GM13977 (cell line): ENCODE measurements at places on chromosomes 16 and 17.

DNA sequence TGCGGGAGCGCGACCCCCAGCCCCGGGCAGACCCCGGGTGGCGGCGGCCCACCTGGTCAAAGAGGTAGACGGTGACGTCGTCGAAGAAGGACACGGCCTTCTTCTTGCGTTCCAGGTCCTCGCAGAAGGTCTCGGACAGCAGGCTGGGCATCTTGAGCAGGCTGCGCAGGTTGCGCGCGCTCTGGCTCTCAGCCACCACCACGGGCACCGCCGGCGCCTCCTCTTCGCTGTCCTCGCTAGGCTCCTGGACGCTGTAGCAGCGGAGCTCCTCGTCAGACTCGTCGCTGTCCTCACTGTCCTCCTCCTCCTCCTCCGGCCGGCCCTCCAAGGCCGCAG lies 45.2 kb upstream of the PVALEF start:
- no peak for DNase-seq

- no peak for DNase-seq
These were observed 2.6 kb downstream of the JMJD6 start for GRCh38 chr17:76723812-76724211.

DNA sequence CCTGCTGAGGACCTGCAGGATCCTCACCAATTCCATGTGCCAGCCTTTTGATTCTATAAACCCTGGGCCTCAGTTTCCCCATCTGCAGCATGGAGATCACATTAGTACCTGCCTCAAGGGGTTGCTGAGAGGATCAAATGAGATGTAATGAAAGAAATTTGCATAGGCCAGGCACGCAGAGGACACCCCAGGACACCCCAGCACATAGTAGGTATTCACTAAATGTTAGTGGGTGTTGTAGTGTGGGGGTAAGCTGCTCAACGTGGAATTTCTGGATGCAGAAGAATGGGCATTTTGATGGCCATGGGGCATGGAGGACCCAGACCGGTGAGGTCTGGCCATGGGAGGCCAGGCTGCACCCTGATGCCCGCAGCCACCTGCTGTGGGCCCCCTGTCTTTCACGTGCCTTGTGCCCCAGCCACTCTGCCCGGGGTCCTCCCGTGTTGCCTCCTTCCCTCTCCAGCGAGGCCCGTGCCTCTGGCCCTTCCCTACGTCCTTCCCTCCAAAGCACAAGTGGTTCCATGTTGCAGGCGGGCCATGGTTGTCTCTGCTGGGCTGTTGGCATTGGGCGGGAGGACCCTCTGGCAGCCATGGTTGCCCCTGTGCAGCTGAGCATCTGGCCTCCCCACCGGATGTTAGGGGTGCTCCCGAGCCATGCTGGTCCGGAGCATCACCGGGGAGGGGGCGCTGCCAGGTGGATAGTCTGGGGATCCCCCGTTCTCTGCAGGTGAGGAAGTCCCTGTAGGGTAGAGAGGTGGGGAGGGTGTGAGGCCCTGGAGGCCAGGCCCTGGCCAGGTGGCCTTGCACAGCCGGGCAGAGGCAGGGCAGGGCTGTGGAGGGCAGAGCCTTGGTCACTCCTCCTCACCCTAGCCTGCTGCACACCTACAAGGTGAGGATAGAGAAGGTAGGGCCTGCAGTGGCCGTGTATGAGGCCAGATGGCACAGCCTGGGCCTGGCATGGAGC lies 8.6 kb downstream of the MAP2K3 start:
- no peak for DNase-seq

DNA sequence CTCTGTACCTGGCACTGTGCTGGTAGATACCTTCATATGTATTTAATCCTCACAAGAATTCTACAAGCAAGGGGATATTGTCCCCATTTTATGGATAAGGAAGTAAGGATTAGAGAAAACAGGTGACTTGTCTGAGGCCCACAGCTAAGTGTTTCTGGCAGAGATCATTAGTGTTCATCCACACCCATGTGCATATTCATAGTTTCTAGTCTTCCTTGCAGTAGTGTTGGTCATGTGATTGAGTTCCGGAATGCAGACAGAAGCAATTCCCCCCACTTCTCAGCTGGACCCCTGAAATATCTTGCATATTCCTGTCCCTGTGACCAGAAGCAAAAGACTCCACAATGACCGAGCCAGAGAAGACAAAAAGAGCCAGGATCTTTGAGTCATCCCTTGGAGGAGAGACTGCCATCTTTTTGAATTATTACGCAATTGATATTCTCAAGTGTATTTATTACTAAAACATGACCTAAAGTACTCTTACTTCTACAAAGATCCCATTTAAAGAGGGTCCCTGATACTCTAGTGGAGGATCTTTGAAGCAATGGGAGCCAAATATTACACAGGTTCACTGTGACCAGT lies 43.4 kb downstream of the SOX9 start:
- DNase-seq = no peak

DNA sequence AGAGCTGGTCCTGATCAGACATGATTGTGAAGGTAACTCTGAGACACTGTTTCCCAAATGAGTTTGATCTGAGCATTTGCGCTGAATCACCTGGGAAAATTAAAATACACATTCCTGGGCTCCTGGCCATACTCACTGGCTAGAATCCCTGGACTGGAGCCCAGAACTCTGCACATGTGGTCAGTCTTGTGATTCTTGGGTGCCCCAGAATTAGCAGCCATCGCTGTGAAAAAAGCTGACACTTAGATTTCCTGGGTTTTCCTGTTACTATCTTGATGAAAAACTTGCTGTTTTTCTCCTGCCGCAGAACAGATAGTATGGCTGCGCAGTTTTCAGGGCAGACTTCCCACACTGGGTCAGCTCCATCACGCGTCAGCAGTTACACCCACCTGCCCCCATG lies 24.6 kb downstream of the NECAB2 start:
- no peak for DNase-seq

- DNase-seq = peak; percentile 79
These were observed 9.9 kb downstream of the TBX2 start for GRCh38 chr17:61409301-61410112.

GRCh38 chr17:37884516-37884915 lies 39.7 kb upstream of the TBC1D3K start:
- DNase-seq = no peak

GRCh38 chr16:28063591-28064061 lies at the start of gene GSG1L:
GSG1L (minus strand) TSS chr16:28063714; CDS start chr16:28063424, 290 bp downstream.
- peak; percentile 67 for DNase-seq

- no peak for DNase-seq
These were observed 6.0 kb upstream of the TBC1D3B start for GRCh38 chr17:36182176-36183000.

GRCh38 chr17:16569358-16569712 lies 331 bp upstream of the ZNF287 start:
- no peak for DNase-seq

GRCh38 chr16:66509576-66509975 lies 40.3 kb downstream of the TK2 start:
- no peak for DNase-seq
